ENCODE measurements at places on chromosomes 7 and 10. TPM values are rescaled to one million over a fixed set of nuclear protein-coding genes. Genes with fewer than 3 reads are reported as not detected.

- H3K4me3 ChIP-seq = no peak overlapping the region
- no peak for DNase-seq
- no peaks in the 10 kb centered on the region for H3K36me3 ChIP-seq
- no peak overlapping the region for H3K27ac ChIP-seq
Measured at GRCh38 chr10:60459701-60460457, 70.2 kb upstream of the ANK3 start.

DNA sequence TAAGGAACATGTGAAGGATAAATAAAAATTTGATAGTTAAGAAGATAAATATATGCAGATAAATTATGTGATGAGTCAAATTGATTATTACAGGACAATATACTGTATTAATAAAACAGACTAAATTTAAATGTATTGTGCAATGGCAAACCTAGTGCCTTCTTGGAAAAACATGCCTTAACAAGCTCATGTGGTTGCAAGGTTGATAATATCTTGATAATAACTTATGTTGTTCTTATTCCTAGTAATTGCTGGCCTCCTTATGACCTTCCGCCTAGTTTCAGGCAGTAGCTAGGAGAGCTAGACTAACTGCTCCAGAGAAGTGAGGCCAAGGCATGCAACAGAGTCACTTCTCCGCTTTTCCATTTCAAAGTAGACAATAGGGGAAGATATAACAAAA is 7.6 kb upstream of the RAB11FIP2 start:
- no peak for DNase-seq
- no peaks in the 10 kb centered on the region for H3K36me3 ChIP-seq
- H3K27ac ChIP-seq = no peak overlapping the region
- H3K4me1 ChIP-seq = no peaks in the 10 kb centered on the region

DNA sequence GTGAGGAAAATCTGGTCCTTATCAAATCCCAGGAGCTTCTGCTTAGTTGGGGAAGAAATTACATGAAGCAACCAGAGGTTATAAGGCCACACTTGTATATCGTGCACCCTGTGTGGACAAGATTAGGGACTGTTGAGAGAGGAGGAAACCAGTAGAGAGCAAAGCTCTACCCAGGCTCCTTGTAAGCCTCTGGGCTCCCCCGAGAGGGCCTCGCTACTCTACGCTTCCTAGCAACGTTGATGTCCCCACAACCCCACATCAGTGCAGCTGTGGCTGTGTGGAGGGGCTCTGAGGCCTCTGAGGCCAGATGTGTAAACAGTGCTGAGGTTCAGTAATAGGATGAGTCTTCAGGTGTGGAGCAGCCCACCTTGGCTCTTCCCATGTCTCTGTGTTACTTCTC is 16.0 kb downstream of the HIF1AN start:
- H3K4me3 ChIP-seq = no peak overlapping the region
- H3K36me3 ChIP-seq = peaks cover 43% of the 10 kb centered on the region
- DNase-seq = no peak

GRCh38 chr10:23702977-23703414 is 264.1 kb downstream of the OTUD1 start:
- no peak overlapping the region for H3K4me3 ChIP-seq
- H3K4me1 ChIP-seq = peaks cover 6% of the 10 kb centered on the region
- DNase-seq = no peak
- H3K27me3 ChIP-seq = peaks cover 20% of the 10 kb centered on the region

DNA sequence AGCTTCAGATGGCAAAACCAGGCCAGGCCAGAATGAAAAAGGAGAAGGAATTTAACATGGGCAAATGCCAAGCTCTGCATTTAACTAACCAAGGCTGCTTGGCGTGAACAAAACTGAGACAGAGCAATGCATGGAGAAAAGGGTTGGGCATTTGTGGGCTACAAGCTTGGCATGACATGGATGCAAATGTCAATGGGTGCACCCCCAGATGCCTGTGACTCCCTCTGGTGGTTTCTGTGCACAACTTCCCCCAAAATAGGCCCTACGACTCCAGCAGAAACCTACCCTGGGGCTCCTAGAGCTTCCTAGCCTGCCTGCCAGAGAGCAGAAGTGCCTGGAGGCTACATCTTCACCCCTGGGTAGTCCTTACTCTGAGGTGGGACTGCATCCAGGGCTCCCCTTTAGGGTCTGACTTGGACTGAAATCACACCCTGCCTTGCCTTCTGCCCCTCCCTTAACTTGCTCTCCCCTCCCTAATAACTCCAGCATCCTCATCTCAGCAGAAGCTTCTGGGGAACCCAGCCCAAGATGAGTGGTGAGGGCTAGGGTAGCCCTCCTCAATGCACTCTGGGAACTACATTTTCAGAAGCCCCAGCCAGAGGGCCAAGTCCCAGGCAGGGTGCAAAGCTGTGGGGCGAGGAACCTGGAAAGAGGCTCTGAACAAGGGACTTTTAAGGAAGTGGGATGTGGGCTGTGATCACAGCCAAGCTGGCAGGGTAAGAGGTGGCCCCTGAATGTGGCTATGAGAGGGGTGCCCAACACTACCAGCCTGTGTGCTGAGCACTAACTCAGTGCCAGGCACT is 11.3 kb downstream of the GPRIN2 start:
- H3K36me3 ChIP-seq = no peaks in the 10 kb centered on the region
- no peak for DNase-seq
- peaks cover 29% of the 10 kb centered on the region for H3K4me1 ChIP-seq
- no peak overlapping the region for H3K27ac ChIP-seq
- H3K27me3 ChIP-seq = no peaks in the 10 kb centered on the region

DNA sequence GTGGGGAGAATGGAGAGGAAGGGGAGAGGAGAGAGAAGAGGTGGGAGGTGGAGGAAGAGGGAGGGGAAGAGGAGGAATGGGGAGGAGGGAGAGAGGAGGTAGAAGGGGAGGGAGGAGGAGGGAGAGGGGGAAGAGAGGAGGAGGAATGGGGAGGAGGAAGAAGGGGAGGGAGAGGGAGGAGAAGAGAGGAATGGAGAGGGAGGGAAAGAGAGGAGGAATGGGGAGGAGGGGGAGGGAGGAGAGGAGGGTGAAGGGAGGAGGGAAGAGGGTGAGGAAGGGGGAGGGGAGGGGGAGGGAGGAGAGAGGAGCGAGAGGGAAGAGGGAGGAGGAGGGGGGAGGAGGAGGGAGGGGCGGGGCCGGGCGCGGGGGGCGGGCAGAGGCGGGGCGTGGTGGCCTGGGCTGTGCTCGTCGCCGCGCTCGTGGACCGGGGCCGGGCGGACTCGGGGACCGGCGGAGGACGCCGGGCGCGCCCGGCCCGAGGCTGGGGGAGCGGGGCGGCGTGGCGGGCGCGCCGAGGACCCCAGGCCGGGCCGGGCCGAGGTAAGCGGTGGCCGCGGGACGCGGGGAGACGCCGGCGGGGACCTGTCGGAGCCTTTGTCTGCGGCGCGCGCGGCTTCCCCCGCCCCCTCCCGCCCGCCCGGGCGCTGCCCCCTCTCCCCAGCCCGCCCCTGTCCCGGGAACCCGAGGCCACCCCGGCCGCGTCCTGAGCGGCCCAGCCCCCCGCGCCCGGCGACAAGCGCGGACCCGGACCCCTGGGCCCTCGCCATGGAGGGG is at the start of gene SLC29A4:
Gene SLC29A4 (plus strand): TSS at position 401 of the 774 bp plus-strand sequence. CDS start 4,874 bp downstream, outside the sequence.
- DNase-seq = no peak
- peak within 1 kb of the TSS; percentile 63 for H3K4me3 ChIP-seq
- H3K27me3 ChIP-seq = no peaks in the 10 kb centered on the region
- no peak within 1 kb of the TSS for H3K27ac ChIP-seq

GRCh38 chr7:34260279-34260678 is 354.9 kb downstream of the BMPER start:
- H3K4me3 ChIP-seq = no peak overlapping the region
- no peaks in the 10 kb centered on the region for H3K36me3 ChIP-seq
- H3K27ac ChIP-seq = no peak overlapping the region
- no peak for DNase-seq
- H3K27me3 ChIP-seq = no peaks in the 10 kb centered on the region
- no peaks in the 10 kb centered on the region for H3K4me1 ChIP-seq

- H3K27ac ChIP-seq = no peak overlapping the region
- H3K36me3 ChIP-seq = no peaks in the 10 kb centered on the region
- DNase-seq = no peak
- no peaks in the 10 kb centered on the region for H3K4me1 ChIP-seq
Measured at GRCh38 chr10:15405319-15405718, 34.2 kb upstream of the FAM171A1 start.

DNA sequence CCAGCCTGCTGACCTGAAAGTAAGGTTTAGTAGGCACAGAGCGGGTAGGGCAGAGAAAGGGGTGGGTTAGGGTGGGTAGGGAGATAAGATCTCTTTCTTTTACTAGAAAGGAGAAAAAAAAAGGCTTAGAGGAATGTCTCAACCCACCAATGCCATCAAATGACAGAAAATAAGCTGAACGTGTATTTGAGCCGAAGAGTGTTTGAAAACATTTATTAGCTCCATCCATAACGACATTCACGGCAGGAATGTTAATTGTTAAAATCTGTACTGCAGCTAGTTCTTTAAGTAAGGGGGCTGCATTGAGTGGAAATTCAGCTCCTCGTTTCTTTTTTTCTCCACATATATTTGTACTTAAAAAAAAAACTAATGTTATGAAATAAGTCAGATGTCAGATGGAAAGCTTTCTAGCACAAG is 63.7 kb upstream of the ARID5B start:
- peak overlapping the region; percentile 80 for H3K27ac ChIP-seq
- H3K4me1 ChIP-seq = peaks cover 16% of the 10 kb centered on the region
- no peak for DNase-seq
- H3K27me3 ChIP-seq = no peaks in the 10 kb centered on the region

DNA sequence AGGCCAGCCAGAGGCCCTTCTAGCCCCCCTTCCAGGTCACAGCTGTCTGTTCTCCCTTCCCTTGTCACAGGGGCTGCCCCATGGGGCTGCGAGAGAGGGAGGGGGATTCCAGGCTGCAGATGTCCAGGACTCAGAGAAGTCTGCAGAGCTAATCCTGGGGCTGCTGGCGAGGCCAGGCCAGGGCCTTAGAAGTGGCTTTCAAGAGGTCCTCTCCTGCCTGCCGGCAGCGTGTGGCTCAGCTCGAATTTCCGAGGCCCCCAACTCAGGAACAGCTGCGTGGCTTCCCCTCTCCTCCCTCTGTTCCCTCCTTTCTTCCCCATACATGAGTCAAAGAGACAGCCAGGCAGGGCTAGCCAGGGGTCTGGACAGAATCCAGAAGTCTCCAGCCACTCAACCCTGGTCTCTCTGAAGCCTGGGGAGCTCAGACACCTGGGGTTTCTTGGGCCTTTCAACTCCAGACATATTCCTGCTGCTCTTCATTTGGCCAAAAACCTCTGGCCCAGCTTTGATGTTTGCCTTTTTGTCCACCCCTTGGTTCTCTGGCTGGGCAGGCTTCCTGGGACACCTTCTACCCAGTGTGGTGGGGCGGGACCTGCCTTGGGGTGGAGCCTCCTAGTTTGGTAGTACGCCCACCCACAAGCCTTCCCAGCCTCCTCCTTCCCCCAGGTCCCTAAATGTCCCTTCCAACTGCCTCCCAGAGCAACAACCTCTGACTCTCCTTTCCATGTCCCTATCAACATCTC is 21.8 kb upstream of the EIF5AL1 start:
- H3K4me3 ChIP-seq = no peak overlapping the region
- H3K27me3 ChIP-seq = no peaks in the 10 kb centered on the region
- H3K4me1 ChIP-seq = peaks cover 12% of the 10 kb centered on the region
- no peak for DNase-seq
- H3K36me3 ChIP-seq = no peaks in the 10 kb centered on the region
- H3K27ac ChIP-seq = peak overlapping the region; percentile 74

DNA sequence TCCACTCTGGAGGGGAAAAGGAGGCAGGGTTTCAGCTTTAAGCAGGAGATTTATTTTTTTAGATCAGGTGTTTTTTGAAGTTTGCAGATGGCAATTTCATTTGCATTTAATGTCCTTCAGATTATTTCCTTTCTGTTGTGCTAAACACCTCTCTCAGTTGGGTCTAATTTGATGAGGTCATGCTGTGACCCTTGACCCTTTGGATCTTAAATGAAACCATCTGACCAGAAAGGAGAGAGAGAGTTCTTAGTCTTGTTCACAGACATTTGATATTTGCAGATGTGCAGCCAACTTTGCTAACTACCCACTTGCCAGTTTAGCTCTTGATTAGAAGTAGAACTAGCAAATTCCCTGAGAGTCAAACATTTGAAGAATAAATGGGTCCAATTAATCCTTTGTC is 101.5 kb upstream of the RAB11FIP2 start:
- no peaks in the 10 kb centered on the region for H3K36me3 ChIP-seq
- H3K27ac ChIP-seq = no peak overlapping the region
- H3K4me1 ChIP-seq = peaks cover 9% of the 10 kb centered on the region
- no peak overlapping the region for H3K4me3 ChIP-seq

DNA sequence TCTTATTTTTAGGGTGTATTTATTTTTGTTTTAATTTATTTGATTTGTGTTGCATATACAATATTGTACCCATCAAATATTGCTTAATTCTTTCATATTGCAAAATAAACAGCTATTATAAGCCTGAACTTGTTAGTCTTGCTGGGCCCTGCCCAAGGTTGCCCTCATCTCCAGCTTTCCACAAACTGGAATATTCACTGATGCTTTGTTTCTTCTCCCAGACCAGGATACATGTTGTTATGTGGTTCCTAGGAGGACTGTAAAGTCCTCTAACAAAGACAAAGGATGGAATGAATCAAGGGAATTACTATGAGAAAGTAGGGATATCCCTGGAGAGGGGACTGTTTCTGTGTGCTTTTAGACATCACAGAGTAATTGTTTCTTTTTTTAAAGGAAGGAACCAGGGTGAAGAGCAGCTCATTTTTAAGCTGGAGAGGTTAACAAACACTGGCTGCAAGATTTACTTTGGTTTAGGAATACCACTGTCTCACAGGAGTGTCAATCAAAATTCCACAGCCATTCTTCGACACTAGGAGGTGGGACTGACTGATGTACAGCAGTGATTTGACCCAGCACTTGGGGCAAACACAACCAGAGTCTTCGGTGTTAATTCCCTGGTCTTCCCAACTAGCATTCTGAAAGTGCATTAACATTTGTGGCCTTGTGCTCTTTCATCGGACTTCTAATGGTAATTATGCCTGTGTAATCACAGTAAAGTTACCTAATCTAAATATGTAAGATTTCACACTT is 14.8 kb upstream of the CD36 start:
- no peak overlapping the region for H3K4me3 ChIP-seq
- DNase-seq = no peak
- no peaks in the 10 kb centered on the region for H3K4me1 ChIP-seq

The LEP gene
- not detected for total RNA-seq

The ARHGEF35 gene
- 2.0 TPM for total RNA-seq

The CALML5 gene
- not detected for total RNA-seq

The XRCC2 gene
- 0.45 TPM for total RNA-seq

The C10orf105 gene
- 0.06 TPM for total RNA-seq

The DRGX gene
- not detected for total RNA-seq

The HMX3 gene
- not detected for total RNA-seq

The LRRN3 gene
- total RNA-seq = 0.39 TPM

The SLC29A3 gene
- 4.2 TPM for total RNA-seq

The H2BK1 gene
- not detected for total RNA-seq

All from esophagus muscularis mucosa (tissue), 4 donors.